ENCODE measurements at places on chromosomes 3 and 15. TPM values are rescaled to one million over a fixed set of nuclear protein-coding genes. Genes with fewer than 3 reads are reported as not detected.

Gene UROC1
- polyA plus RNA-seq = not detected

- H3K27me3 ChIP-seq = peaks cover 10% of the 10 kb centered on the region
- no peaks in the 10 kb centered on the region for H3K4me1 ChIP-seq
- no peak overlapping the region for H3K4me3 ChIP-seq
- no peak for DNase-seq
Observed at GRCh38 chr3:36193448-36193847, 186.9 kb upstream of the STAC start.

- H3K27ac ChIP-seq = no peak overlapping the region
- H3K27me3 ChIP-seq = no peaks in the 10 kb centered on the region
- no peak for DNase-seq
- H3K36me3 ChIP-seq = no peaks in the 10 kb centered on the region
- peaks cover 73% of the 10 kb centered on the region for H3K4me1 ChIP-seq
- H3K4me3 ChIP-seq = peak overlapping the region; percentile 25
Observed at GRCh38 chr3:53166781-53167291, 5.8 kb downstream of the PRKCD start.

Gene CEP63
- 5.4 TPM for polyA plus RNA-seq

DNA sequence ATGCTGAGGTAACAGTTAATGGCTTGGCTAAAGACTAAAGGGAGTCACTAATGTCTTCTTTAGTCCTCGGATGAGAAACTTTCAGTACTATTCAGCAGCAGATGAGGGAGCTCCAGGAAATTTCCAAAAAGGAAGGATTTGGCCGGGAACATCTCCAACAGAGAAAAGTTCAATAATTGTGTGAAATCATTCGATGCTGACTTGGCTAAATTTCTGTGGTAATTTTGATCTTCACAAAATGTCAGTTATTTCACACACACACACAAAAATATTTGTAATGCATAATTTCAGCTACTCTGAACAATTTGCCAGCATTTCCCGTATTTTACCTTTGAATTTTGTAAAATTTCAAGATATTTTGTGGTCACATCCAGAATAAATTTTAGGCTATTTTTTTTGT, 462.8 kb upstream of the MDFIC2 start:
- no peak overlapping the region for H3K27ac ChIP-seq
- H3K4me3 ChIP-seq = no peak overlapping the region
- peaks cover 23% of the 10 kb centered on the region for H3K27me3 ChIP-seq

DNA sequence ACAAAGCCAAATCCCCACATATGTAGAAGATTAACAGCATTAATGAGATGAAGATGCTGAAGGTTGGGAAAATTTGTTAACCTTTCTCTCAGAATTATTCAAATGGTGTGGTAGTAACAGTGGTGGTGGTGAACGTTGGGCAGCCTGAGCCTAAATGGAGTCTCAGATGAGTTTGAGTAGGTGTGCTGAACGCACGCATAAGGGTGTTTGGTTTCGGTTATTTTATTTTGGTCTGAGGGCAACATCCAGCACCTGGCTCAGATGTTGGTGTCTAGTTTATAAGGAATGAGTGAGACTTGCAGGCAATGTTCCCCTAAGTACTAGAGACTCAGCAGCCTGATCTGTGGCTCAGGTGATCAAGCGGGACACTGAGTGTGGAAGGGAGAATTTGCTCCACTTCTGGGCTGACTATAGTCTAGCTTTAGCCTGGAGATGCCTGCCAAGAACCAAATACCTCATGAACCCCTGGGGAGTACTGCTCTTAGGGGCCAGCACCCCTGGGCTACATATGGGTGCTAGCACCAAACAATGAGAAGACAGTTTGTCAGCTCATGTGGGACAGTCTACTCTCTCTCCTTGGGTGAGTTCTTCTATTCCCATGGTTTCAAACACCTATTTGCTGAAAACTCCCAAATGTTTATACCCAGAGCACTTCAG, 39.5 kb upstream of the ATP2C1 start:
- DNase-seq = no peak
- H3K27me3 ChIP-seq = peaks cover 30% of the 10 kb centered on the region
- H3K4me1 ChIP-seq = peaks cover 13% of the 10 kb centered on the region
- H3K4me3 ChIP-seq = no peak overlapping the region

DNA sequence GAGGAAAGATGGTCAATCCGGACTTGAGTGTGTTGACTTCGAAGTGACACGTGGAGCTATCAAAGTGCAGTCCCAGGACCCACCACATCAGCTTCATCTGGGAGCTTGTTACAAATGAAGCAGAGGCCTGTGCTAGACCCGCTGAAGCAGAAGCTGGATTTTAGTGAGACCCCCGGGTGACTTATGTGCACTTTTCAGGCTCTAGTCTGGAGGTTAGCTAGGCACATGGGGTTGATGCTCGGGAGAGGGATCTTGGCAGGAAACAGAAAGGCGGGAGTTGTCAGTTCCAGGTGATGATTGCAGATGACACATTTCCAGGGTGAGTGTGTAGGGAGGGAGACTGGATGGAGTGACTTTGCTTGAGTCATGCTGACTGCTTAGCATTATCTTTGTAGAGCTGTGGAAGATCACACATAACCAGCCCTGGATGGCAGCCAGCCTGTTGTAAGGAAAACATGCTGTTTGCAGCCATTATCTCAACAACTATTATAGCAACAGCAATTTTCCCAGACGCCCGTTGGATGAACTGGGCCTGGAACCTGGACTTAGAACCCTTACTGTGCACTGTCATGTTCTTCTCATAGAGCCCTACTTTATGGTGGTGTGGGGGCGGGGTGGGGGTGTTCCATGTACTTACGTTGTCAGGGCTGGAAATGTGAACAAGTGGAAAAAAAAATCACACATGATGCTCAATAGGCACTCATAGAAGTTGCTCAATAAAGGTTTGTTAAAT, 122.4 kb downstream of the THSD4 start:
- H3K4me3 ChIP-seq = no peak overlapping the region
- no peaks in the 10 kb centered on the region for H3K36me3 ChIP-seq
- no peaks in the 10 kb centered on the region for H3K4me1 ChIP-seq
- H3K27ac ChIP-seq = no peak overlapping the region

DNA sequence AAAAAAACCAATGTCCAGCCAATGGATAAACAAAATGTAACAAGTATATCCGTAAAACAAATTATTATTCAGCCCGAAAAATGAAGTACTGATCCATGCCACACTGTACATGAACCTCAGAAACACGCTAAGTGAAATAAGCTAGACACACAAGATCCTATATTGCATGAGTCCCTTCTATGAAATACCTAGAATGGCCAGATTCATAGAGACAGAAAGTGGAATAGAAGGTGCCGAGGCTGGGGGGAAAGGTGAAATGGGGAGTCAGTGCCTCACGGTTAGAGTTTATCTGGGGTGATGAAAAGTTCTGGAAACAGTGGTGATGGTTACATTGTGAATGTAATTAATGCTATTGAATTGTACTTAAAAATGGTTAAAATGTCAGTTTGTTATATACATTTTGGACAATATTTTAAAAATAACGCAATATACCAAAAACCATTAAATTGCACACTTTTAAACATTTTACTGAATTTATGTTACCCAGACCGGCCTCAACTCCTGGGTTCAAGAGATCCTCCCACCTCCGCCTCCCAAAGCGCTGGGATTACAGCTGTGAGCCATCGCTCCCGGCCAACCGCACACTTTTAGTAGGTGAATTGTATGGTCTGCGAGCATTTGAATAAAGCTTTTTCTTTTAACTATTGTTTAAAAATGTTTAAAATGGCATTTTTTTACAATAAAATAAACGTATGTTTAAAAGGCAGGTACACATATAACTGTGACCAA, 2.1 kb downstream of the RNF168 start:
- H3K4me1 ChIP-seq = peaks cover 27% of the 10 kb centered on the region
- H3K4me3 ChIP-seq = peak overlapping the region; percentile 99

Gene C3orf70
- not detected for polyA plus RNA-seq

- H3K4me1 ChIP-seq = peaks cover 51% of the 10 kb centered on the region
- no peaks in the 10 kb centered on the region for H3K27me3 ChIP-seq
- peaks cover 20% of the 10 kb centered on the region for H3K36me3 ChIP-seq
- no peak for DNase-seq
- peak overlapping the region; percentile 47 for H3K27ac ChIP-seq
Observed at GRCh38 chr3:136929977-136930670, 27.7 kb upstream of the IL20RB start.

Gene GNAT1
- polyA plus RNA-seq = not detected

DNA sequence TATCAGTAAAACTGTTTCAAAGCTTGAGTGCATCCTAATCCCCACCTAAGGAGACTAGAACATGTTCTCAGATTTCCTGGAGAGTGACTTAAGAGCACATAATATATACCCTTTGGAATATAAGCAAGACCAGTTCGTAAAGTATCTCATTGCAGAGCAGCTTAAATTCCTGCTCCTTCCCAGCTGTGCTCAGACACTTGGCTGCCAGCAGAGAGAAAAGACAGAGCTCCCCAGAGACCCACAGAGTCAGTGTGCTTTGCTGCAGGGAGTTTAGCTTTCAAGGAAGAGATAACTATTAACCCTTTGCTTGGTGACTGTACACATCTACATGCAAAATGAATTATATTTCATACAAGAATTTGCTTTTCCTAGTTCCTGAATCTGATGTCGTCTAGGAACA, 338.1 kb upstream of the ARHGEF26 start:
- DNase-seq = no peak
- no peak overlapping the region for H3K4me3 ChIP-seq
- H3K36me3 ChIP-seq = no peaks in the 10 kb centered on the region
- H3K27me3 ChIP-seq = no peaks in the 10 kb centered on the region
- H3K4me1 ChIP-seq = no peaks in the 10 kb centered on the region

GRCh38 chr15:52098323-52098722, 14.3 kb downstream of the BCL2L10 start:
- no peaks in the 10 kb centered on the region for H3K36me3 ChIP-seq
- DNase-seq = no peak
- peaks cover 9% of the 10 kb centered on the region for H3K27me3 ChIP-seq

DNA sequence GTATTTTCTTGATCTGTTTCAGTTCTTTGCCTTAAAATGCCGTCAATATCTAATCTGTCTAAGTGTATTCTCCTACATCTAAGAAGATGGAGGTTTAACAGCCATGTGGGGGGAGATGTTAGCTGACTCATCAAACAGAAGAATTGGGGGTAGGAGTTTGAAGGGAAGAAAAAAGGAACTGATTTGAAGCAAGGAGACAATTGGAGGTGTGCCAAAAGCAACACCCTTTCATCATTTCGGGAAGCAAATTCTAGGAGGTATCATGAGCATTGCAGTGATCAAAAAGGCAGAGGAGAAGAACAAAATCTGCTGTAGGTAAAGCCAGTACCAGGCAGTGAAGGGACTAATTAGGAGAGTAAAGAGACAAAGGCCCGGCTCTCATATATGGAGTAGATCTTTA, 337.3 kb upstream of the TBC1D5 start:
- H3K4me3 ChIP-seq = no peak overlapping the region
- H3K27me3 ChIP-seq = peaks cover 14% of the 10 kb centered on the region
- no peak overlapping the region for H3K27ac ChIP-seq
- peaks cover 4% of the 10 kb centered on the region for H3K4me1 ChIP-seq

GRCh38 chr15:88247914-88248313, 8.6 kb downstream of the NTRK3 start:
- no peaks in the 10 kb centered on the region for H3K36me3 ChIP-seq
- DNase-seq = no peak
- no peak overlapping the region for H3K27ac ChIP-seq
- peaks cover 23% of the 10 kb centered on the region for H3K27me3 ChIP-seq

Gene FEZF2
- not detected for polyA plus RNA-seq

- no peaks in the 10 kb centered on the region for H3K4me1 ChIP-seq
- H3K27ac ChIP-seq = no peak overlapping the region
- H3K4me3 ChIP-seq = no peak overlapping the region
- H3K27me3 ChIP-seq = no peaks in the 10 kb centered on the region
- peaks cover 34% of the 10 kb centered on the region for H3K36me3 ChIP-seq
- no peak for DNase-seq
Observed at GRCh38 chr3:194443901-194444300, 42.9 kb downstream of the ATP13A3 start.

Gene GPR62
- not detected for polyA plus RNA-seq

Gene SENP2
- polyA plus RNA-seq = 28.9 TPM

Gene ANXA2
- 162 TPM for polyA plus RNA-seq

Gene PPP1R14D
- not detected for polyA plus RNA-seq

GRCh38 chr15:88067331-88067685, 189.2 kb downstream of the NTRK3 start:
- H3K27ac ChIP-seq = no peak overlapping the region
- H3K4me1 ChIP-seq = no peaks in the 10 kb centered on the region
- peaks cover 7% of the 10 kb centered on the region for H3K27me3 ChIP-seq
- no peak for DNase-seq
- H3K36me3 ChIP-seq = no peaks in the 10 kb centered on the region

All from naive B cell (primary cell).